Renal cortex interstitium (tissue), 15 donors: ENCODE measurements at places on chromosomes 7 and 10. TPM values are rescaled to one million over a fixed set of nuclear protein-coding genes. Genes with fewer than 3 reads are reported as not detected.

DNA sequence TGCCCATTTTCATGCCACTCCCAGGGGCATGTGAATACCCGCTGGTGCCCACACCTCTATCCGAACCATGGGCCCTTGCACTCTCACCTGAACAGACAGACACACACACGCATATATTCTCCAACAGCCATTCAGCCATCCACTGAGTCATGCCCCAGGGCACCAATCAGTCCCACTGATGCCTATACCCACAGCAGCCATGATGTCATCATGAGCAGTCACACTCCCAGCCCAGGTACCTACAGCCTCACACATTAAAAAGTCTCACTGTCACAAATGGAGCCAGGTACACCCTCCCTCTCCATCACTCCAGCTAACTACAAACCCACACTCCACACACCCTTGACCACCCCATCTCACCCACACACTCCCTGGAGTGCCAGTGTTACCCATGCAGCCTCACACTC lies 12.2 kb downstream of the VSIR start:
- DNase-seq, result no peak

Gene CTTNBP2
- polyA plus RNA-seq, result 30.6 TPM

- no peak for DNase-seq
Measured at GRCh38 chr10:13048762-13049161, 47.2 kb upstream of the CCDC3 start.

- DNase-seq, result no peak
Measured at GRCh38 chr10:117929327-117930067, 117.2 kb downstream of the RAB11FIP2 start.

- DNase-seq, result no peak
Measured at GRCh38 chr7:10222976-10223375, 750.7 kb upstream of the PHF14 start.

Gene NPY
- polyA plus RNA-seq, result 0.47 TPM

GRCh38 chr10:509361-510102 lies 179.9 kb downstream of the DIP2C start:
- no peak for DNase-seq

Gene SDHAF3
- polyA plus RNA-seq, result 40.8 TPM

DNA sequence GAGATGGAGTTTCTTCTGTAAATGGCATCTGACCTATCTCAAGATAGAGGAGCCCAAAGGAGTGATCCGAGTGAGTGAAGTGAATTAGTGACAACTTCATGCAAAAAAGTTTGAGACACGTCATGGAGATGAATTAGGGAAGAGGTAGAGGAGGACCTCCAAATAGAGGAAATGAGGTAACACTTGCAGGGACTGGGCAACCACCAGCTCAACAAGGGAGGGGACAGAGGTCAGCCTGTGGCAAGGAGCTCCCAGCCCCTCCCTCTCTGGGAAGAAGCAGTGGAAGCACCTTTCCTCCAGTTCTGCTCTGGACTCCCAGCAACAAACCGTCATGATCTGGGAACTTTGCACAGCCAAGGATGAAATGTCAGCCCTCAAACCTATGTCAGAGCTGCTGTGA lies 83.5 kb upstream of the IKZF1 start:
- DNase-seq, result no peak

- DNase-seq, result no peak
Measured at GRCh38 chr7:41628901-41629300, 74.0 kb downstream of the INHBA start.

Gene NOS3
- 12.7 TPM for polyA plus RNA-seq

DNA sequence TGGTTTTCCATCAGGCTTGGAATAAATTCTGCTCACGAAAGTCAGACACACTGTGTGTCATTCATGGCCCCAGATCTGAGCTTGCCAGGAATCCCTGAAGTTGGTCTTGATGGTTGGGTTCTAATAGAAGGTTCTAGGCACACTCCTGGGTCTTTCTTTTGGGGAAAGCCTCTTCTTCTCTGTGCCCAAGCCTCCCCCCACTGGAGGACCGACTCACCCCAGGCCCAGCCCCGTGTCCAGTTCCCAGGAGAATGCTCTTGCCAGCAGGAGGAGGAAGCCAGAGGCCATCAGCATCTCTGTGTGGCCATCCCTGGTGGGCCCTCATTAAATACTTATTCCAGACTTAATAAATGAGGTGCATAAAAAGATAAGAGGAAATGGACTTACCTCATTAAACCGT lies 548.0 kb downstream of the TCERG1L start:
- DNase-seq, result no peak
